Liver (tissue), 10 donors: ENCODE measurements at places on chromosomes 2 and 18.

DNA sequence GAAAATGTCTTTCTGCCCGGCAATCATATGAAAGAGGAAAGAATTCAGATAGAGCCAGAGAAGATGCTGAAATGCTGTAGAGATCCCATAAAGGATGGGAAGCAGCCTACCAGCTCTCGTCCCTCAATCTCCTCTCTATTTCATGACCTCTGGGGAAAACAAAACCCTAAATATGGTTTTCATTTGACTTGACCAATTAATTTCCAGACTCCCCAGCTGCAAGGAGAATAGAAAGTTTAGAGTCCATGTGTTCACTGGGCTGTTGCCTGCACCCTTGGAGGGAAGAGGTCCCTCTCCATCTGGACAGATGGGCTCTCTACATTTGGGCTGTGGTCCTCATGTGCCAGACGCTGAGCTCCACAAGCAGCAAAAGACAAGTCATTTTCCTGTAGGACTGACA is 40.6 kb downstream of the CAPN13 start:
- no peak for DNase-seq

DNA sequence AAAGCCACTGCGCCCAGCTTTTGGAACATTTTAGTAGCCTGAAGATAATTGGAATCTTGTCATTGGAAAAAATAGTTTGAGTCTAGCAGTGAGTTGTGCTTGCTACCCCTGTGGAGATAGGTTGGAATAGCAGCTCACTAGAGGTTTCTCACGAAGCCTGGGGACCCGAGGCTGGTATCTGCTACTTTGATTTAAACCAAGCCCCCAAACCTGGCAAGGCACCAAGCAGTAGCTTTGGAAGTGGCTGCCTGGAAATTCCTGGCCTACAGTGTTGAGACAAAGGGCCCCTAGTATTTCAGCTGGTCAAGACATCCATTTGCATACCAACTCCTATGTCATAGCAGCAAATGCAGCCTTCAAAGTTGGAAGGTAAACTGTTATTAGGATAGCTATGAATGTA is 42.1 kb downstream of the NOP58 start:
- no peak for DNase-seq

DNA sequence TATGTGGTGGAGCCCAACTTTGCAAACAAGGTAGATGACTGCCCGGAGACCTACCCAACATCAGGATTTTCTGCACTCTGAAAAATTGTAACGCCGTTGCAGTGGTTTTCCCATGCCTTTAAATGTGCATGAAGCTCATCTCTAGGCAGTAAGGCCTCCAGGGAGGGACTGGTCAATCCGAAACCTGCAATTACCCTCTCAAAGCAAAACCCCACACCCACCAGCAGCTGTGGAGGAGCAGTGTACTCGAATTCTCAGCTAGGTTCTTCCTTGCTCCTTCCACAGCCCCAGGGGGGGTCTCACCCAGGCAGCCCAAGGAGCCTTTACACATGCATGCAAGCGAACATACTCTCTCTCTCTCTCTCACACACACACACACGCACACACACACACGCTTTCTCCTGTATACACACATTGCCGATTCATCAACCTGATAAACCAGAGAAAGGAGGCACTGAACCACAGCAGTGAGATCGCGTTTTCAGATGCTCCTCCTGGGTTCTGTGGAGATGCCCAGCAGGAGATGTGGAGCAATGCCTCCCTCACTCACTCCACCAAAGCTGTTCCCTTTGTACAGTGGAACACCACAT is 109.2 kb downstream of the VIT start:
- no peak for DNase-seq

GRCh38 chr2:83517727-83518368 is 941.2 kb downstream of the SUCLG1 start:
- DNase-seq = no peak

DNA sequence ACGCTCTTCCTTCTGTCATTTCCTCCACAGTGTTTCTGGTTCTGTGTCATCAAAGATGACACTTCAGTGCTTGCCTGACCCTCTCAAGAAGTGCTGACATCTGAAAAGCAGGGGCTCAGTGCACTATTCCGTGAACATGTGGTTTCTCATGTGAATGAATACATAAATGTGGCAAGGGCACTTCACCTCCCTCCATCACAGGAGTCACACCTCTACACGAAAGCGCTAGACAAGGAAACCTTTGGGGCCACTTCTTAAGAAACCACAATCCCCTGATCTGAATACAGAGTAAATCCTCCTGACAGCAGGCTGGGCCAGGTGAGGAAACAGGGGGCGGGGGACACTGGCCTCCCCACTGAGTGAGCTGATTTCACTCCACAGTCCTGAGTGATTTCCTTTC is 145.8 kb upstream of the ACAA2 start:
- DNase-seq = no peak

DNA sequence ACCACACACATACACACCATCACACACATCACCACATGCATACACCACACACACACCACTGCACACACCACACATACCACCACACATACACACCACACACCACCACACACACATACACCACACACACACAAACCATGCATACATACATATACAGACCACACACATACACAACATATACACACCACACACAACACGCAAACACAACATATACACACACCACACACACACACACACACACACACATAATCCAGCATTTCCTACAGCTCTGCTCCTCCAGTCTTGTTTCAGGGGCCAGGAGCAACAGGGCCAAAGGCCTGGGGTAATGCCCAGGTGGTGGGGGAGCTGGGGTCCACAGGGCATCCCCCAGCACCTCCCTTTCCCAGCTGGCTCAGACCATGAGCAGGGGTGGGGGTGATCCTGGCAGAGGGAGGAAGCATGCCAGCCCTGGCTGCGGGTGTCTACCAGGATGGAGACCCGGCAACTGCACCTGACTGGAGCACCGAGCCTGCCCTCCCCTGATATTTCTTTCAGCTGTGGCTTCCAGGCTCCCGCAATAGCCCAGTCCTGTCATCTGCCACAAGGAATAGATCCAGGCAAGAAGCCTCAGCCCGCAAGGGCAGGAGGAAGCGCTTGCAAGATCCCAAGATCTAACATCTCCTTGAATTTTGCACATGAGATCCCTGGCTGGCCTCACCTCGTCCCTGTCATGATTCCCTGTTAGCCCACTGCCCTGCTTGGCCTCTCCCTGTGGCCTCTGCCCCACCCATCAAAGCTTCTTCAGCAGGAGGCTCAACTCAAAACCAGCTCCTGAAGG is 196.9 kb downstream of the TNS1 start:
- no peak for DNase-seq

GRCh38 chr2:9297156-9297555 is 90.5 kb downstream of the ASAP2 start:
- DNase-seq = no peak

DNA sequence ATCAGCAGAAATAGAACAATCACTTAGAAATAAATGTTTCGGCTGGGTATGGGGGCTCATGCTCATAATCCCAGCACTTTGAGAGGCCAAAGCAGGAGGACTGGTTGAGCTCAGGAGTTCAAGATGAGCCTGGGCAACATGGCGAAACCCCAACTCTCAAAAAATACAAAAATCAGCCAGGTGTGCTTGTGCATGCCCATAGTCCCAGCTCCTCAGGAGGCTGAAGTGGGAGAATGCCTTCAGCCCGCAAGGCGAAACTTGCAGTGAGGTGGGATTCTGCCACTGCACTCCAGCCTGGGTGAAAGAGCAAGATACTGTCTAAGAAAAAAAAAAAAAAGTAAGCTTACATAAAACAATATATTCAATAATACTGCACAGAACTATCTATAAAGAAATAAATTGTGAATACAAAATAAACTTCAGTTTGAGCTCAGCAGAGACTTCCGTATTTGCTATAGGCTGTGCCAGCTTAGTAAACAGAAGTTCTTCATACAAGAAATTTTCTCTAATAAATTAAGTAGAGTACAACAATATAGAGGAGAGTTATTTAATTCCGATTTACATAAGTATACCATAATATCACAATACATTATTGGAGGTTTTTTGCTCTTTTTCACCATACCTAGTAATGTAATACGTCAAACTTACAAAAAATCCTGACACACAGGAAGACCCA is 43.6 kb downstream of the SRBD1 start:
- DNase-seq = no peak

DNA sequence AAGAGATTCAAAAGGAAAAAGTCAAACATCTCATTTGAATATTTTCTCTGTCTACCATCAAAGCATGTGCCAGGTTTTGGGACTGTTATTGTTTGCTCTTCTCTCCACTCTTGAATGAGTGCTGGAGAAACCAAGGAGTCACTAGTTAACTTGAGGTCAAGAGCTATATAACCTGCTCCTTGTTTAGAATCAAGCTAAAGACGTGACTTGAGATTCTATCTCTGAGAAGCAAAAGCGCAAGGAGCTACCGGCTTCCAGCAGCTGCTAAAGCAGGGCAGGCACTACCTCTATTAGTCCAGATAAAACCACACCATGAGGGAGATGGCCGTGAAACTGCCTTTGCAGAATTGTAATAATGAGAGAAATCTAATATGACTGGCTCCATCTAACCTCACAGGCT is 36.0 kb downstream of the UXS1 start:
- no peak for DNase-seq

DNA sequence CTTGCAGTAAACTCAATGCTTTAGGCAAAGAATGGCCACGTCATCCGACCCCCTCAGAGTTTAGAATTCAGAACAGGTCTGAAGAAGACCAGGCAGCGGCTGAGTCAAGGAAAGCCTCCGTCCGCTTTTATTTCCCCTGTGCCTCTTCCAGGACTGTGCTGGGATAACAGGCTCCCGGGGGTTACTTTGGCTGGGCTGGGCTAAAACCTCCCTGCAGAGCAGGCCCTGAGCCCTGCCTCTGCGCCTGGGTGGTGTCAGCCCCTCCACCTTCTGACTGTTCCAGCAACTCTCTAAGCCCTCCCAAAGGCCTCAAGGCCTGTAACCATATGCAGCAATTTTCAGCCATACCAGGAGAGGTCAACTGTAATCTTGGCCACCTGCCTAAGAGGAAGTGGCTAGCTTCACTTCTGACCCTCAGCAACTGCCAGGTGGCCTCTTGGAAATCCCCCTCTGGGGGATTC is 166.5 kb downstream of the RPIA start:
- no peak for DNase-seq

DNA sequence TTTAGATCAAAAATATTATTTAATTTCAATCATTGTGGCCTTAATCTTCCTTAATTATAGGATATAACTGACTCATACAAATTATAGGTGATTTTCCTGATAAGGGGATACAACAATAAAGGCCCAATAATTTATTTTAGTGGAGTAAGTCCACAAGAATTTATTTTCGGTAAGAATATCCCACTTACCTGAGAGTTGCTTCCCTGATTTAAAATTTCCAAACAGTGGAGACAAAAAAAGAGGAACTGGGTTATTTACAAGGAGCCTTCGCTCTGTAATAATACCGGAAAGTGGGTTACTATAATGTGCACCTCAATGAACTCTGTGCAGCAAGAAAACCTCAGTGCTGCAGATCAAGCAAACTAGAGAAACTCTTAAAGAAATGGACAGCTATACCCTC is 42.2 kb downstream of the FEZ2 start:
- no peak for DNase-seq

DNA sequence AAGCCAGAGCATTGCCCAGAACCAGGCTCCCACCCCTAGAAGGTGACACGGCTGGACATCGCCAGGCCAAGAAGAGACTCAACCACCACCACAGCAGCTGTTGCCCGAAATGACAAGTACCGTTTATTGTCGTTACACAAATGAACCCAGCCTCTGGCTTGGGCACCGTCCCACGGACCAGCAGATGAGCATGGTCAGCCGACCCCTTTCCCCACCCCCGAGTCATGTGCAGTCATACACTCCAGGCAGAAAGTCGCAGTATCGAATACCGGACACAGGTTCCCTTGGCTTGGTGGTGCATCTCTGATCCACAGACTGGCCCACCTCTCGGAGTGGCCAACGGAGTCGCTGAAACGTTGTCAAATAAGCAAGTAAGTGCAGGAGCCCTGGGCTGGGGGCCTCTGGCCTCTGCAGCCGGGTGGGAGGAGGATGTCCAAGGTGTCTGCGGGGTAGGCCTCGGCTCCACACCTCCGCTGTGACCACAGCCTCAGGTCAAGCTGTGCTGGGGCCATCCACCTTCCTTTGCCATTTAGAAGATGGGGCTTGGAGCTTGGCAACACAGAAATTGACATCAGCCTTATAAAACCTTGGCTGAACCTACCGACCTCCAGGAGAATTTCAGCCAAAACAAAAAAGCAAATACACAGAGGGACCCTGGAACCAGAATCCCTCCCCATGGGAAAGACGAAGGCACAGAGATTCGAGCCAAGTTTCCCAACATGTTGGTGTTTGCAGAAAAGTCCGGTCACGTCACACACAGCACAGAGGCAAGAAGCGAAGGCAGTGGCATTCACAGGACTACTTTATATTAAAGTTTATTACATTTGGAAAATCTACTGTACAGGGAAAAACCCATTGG is 24.0 kb downstream of the SDC1 start:
- DNase-seq = no peak

- no peak for DNase-seq
These were observed 58.7 kb downstream of the ABCG8 start for GRCh38 chr2:43897492-43897891.

GRCh38 chr2:202115479-202115971 is 42.5 kb downstream of the KIAA2012 start:
- DNase-seq = no peak

DNA sequence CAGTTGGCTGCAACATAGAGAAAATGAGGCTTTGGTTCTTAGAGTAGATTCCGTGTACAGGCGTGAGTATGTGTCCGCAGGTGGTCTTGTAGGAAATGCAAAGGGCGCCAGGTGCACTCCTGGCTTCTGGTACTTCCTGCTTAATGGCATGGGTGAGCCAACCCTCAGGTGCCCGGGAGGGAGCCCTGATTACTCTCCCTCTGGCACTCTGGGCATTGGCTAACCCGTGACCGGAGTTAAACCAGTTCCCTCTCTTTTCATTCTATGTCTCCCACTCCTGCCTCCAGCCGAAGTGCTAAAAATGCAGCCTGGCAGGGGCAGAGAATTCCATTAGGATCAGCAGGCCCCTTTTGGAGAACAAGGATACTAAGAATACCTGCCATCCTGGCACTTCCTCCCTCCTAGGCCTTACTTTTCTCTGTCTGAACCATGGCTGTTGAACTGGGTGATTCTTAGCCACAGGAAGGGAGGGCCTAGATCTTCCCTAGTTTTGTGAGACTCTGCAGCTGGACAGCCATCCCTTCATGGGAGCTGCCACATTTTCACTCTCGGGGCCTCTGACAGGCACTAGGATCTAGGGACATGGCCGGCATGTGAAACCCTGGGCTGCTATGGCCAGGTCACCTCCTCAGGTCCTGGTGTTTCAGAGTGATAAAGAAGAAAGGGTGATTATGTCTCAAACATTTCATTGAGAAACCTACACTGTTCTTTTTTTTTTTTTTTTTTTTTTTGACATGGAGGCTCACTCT is 6.5 kb downstream of the MERTK start:
- DNase-seq = no peak
